ENCODE measurements at places on chromosomes 12 and 14.

DNA sequence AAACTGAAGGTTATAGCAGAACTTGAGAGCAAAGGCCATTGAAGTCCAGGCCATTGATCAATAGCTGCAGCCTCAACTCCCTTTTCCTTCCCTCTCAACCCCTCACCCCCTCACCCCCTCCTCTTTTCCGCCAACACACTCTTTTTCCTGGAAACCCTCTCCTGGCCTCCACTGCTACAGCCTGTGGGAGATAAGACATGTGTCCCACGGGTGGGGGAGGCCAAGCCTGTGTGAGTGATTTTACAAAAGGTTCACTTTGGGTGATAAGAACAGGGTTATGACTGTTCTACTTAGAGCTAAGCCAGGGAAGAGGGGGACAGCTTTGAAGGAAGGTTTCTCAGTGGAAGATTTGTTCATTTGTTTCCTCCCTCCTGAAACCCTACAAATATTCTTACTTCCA lies 9.2 kb upstream of the FGF23 start:
- no peak for DNase-seq

DNA sequence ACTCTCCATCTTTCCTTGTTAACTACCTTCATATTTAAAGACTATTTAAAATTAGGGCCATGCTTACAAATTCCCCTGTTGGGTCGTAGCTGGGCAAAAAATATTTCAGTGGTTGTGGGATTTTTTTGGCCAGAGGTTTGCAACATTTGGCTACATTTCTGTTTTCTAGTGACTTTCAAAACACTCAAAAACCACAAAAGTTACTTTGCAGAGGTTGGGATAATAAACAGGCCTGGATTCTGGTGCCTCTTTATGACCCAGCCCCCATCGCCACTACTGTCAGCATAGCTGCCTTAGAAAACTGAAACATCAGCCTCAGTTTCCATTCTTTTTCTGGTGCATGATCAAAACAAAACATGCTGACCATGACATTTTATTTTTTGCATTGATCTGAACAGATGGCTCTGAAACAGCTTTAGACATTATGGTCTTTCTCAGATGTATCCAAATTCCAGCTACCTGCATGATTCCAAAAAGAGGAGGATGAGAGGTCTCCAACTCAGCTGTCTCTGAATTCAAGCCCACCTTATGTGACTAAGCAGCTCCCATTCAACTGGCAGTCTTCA lies 5.2 kb downstream of the DPF3 start:
- no peak for DNase-seq

DNA sequence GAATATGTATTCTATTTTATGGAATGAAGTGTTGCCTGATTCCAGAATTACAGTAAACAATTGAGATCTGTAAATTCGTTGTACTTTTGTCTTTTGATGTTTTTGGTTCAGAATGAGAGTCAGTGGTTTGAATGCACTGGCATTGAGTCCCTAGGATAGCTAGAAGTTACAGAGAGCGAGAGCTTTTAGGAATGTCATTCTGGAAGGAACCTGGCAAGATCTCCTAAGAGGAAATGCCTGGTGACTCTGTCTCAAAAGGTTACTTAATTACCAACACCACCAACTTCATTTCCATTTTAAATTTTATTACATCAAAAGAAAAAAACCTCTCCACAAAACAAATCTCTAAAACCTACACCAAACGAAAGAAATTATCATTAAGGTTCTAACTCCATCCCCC lies 6.0 kb upstream of the CEBPE start:
- DNase-seq = no peak

DNA sequence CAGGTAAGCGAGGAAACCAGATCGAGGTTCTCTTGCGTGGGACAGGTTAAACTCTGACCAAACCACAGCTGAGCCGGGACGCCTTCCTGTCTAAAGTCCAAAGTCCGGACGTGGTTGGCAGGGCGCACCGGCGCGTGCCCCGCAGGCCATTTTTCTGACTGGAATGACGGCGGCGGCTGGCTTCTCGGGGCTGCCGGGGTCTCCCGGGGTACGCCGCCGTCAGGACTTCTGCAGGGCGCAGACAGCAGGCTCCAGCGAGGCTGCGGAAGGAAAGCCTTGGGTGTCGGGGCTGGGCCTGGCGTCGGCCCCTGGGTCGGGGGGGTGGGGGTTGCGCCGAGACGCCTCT lies 32.8 kb downstream of the MIA2 start:
- no peak for DNase-seq

DNA sequence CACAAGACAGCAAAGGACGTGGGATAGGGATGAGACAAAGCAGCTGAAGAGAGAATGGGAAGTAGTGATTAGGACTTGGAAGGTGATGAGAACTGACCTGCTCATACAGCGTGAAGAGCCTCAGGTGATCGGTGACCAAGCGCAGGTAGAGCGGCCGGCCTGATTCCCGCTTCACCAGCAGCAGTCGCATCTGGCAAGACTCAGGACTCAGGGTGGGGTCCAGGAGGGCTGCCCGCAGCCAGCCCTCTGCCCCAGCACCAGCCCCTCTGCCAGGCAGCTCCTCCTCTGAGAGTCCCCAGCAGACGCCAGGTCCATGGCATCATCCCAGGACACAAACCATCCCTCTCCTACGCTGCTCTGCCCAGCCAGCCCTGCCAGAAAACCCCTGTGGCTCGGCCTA lies 30.8 kb downstream of the TEP1 start:
- DNase-seq = no peak

DNA sequence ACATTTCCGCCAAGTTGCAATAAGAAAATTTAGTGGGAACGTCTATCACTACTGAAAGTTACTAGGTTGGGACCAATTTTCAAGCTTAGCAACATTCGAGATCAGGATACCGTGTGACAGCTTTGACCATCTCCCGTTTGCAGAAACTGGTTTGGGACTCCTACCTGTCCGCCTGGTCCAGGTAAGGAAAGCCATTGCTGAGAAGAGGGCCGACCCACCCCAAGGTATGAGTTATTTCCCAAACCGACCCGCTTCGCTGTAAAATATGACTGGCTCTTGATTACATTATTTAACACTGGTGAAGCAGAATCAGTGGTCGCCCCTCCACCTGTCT lies 271 bp downstream of the DNAI7 start:
- DNase-seq = no peak

Measured in activated B cell treated with CpG ODN at 0.5 μM for 24 hours (primary cell).